Esophagus squamous epithelium (tissue), 5 donors: ENCODE measurements at places on chromosomes 16 and 17.

- no peak for DNase-seq
Observed at GRCh38 chr16:49337814-49338350, 35.7 kb upstream of the C16orf78 start.

DNA sequence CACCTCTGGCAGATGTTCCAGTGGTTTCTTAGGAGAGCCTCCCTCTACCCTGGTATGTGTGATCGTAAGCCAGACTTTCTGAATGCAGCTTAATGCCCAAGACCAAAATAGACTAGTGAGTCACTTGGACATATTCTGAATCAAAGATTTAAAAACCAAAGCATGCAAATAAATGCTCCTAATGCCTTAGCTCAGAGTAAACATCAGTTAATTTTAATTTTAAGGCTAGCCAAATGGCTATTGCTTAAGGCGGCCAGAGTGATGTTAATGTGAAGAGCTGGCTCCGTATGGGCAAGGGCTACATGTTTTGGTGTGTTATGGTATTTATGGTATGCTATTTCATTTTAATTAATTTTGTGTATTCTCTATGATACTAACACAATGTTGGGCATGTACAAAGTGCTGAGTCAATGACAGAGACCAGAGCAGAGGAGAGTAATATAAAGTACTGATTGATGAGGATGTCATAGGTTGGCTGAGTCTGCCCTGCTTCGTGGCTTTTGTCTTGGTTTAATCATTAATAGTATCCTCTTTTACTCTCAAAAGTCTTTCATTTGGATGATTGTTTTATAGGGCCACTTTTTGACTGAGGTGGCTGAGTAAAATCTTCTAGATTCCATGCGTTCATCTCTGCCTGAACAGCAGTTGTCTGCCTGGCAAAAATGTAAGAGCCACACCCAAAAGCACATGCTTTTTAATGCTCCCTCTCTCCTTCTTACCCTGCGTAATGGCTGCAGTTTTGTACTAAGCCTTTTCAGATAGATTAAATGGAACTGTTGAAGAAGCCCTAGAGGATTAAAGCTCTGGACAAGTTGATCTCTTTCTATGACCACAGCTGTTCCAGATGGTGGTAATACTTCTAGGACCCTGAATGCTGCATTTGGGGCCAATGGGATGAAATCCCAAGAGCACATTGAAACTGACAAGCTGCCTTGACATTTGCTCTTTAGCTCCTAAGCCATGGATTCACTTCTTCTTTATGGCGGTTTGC, 59.6 kb downstream of the MAP2K6 start:
- DNase-seq, result no peak

GRCh38 chr17:82160075-82160474, 52.6 kb downstream of the CCDC57 start:
- DNase-seq, result no peak

DNA sequence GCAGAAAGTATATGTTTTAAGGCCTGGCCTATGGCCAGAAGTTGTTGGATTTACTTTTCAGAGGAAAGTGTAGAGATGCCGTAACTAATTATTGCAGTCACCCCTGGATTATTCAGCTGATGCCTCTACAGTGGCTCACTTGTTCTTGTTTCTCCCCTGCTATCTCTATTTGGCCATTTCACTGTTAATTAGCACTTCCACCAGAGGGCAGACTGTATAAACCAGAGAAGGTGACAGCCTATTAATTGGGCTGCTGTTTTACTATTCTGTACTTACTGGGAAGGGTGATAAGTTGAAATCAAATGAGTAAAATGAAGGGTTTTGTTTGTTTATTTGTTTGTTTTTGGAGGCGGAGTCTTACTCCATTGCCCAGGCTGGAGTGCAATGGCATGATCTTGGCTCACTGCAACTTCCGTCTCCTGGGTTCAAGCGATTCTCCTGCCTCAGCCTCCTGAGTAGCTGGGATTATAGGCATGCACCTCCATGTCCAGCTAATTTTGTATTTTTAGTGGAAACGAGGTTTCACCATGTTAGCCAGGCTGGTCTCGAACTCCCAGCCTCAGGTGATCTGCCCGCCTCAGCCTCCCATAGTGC, 66.0 kb downstream of the CDK12 start:
- DNase-seq, result no peak

- no peak for DNase-seq
Observed at GRCh38 chr17:78176548-78177025, 8.2 kb downstream of the SYNGR2 start.

- no peak for DNase-seq
Observed at GRCh38 chr17:6098823-6099180, 28.6 kb downstream of the WSCD1 start.

- DNase-seq, result no peak
Observed at GRCh38 chr16:86573215-86573614, 5.1 kb upstream of the FOXL1 start.

DNA sequence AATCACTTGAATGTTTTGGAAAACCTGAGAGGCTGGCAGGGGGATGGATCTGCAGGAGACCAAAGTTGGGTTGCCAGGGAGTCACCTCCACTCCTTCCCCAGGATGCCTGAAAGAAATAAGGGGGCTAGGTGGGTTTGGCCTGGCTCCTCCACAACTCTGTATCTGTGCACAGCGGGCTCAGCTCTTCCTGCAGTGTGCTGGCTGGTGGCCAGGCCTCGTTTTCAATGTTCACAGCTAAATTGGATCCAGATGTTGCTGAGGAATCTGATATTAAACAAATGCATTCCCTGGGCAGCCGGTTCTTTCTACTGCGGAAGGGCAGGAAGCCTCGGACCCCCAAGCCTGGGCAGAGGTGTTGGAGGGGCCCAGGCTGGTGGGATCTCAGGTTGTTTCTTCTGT, 106.2 kb downstream of the N4BP1 start:
- DNase-seq, result no peak

- DNase-seq, result no peak
Observed at GRCh38 chr17:79446399-79447009, 164.3 kb downstream of the RBFOX3 start.

DNA sequence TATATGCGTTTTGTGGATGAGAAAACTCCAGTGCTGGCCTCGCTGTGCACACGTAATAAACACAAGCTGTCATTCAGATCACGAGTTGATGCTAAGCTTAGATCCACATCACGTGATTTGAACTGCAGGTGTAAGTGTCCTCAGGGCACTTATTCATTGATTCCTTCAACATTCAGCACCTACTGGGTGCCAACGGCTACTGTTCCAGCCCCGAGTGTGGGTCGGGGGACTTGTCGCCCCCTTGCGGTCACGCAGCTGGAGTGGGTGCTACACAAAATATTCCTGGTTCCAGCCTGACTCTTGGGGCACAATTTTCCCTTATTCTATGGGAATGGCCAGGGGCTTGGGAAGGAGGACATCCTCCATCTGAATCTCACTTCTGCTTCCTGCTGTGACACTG, 29.9 kb upstream of the GINS2 start:
- DNase-seq, result no peak

- no peak for DNase-seq
Observed at GRCh38 chr16:83215406-83216001, 588.7 kb downstream of the CDH13 start.

DNA sequence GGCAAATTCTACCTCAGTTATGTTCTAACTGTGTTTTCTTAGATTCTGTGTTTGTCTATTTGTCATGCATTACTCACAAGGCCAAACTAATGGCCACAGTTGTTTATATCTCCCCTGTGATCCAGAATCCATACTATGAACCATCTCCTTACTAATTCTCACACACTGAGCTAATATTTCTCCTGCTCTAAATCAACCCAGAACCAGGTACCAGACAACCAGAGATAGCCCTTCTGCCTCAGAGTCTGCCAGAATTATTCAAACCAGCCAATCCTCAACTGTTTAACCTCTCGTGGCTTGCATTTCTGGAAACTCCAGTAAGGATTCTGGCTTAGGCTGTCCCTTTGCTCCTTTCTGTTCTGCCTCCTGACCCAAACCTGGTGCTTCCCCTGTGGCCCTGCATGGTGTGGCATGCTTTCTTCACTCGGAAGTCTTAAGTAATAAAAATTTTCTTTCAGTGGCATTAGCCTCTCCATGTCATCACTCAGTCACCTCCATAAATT, 59.4 kb downstream of the EFCAB5 start:
- no peak for DNase-seq

- DNase-seq, result no peak
Observed at GRCh38 chr16:68382296-68382718, 66.0 kb downstream of the SMPD3 start.

DNA sequence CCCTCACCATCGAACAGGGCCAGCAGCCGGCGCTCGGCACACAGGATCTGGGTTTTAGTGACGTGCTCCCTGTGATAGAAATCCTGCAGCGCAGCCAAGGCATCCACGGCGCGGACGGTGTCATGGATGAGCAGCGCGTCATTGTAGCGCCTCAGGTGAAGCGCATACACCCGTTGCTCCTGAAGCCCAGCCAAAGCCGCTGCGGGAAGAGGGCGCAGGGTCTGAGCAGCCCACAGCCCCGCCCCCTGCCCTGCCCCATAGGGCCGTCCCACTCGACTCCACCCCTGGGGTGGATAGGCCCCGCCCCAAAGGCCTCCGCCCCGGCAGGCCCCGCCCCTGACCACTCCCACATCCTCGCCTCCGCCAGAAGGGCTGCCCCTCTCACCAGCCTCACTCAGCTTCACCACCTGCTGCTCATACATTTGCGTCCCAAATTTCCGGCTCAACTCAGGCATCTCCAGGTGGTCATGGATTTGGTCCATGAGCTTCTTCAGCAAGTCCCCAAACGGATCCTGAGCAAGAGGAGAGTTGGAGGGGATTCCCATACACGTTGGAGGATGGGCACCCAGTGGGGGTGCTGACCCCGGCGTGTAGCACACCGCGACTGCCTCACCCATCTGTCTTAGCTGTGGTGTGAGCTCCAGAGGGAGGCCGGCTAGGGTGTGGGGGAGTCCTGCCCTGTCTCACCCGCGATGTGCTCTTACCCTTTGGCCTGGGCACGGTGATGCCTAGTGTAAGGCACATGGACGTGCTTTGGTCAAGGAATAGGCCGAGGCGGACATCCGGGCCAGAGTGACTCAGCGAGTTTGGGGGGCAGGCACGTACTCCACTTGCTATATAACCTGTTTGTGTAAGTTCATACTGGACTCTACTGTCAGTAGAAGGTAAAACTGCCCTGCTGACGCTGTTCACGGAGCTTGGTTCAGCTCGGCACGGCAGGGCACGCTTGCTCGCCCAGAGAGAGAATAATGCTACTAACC, 4.6 kb downstream of the DHX58 start:
- DNase-seq, result no peak

GRCh38 chr16:29943846-29944799, 17.8 kb upstream of the TMEM219 start:
- no peak for DNase-seq

DNA sequence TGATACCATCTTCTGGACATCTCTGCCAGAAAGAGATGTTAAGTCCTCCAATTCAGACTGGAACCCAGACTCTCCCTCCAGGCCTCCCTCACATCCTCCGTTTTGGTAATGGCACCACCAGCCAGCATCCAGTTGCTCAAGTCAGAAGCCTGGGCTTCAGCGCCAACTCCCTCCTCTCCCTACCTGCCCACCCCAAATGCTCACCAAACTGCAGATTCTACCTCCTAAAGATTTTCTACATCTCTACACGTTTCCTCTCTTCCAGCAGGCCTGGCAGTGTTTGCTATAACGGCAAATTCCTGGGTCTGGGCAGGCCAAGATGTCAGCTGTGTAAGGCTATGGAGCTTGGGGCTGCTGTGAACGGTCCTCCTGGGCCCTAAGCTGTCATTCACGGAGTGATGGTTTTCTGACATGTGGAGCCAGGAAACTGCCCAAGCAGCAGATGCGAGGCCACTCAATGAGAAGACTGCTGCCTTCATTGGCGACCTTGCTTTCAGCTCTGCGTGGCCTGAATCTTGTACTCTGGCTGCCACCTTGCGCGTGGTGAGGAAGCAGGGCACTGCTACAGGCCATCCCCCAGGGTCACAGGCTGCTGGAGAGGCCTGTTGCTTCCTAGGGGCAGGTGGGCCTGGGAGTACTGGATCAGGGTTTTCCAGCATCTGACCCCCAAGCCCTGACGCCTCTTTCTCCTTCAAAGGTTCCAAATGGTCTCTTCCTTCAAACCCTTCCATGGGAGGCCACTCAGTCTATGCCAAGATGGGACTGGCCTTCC, 37.7 kb downstream of the TBX4 start:
- DNase-seq, result no peak

DNA sequence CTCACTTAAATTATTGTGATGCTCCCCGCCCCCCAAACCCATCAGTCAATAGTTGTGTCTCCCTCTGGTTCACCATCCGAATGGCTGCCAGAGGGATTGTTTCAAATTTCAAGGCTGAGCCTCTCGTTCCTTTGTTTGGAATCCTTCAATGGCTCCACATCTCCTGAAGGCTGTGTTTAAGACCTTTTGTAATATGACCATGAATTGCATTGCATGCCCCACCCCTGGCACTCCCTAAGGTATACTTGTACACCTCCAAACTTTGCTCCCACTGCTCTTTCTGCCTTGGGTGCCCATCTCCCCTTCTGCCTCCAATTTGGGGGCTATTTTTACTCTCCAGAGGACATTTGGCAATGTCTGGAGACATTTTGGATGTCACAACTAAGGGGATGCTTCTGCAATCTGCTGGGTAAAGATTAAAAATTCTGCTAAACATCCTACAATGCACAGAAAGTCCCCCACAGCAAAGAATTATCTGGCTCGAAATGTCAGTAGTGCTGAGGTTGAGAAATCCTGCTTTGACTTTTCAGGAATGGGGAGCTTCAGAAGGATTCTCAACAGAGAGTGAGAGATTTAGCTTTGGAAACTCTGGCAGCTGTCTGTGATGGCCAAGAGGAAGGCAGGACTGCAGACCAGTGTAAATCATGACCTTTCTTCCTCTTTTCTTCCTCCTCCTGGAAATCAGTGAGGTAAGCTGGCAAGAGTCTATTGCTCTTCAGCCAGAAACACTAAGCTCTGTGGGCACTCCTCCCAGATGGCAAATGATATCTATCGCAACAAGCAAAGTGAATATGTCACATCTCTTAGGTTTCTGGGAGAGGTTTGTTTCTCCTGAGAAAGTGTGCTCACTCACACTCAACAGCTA, 8.7 kb upstream of the IL4R start:
- DNase-seq, result no peak

GRCh38 chr17:10620823-10621222, 36.3 kb downstream of the MYH3 start:
- DNase-seq, result no peak

GRCh38 chr17:47072886-47073285, 93.8 kb upstream of the RPRML start:
- no peak for DNase-seq
